HFFc6 (cell line): ENCODE measurements at places on chromosomes 2 and 18. TPM values are rescaled to one million over a fixed set of nuclear protein-coding genes. Genes with fewer than 3 reads are reported as not detected.

DNA sequence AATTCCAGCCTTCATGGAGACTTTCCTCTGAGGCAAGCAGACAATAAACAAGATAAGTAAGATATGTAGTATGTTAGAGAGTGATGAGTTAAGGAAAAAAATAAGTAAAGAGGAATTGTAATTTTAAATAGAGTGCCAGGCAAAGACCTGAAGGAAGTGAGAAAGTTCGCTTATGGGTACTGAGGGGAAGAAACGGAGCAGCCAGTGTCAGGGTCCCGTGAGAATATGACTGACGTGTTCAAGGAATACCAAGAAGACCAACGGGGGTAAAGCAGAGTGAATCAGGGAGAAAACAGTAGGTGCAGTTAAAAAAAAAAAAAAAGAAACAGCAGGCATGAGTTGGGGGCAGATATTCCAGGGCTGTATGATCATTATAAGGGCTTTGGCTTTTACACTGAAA lies 45.1 kb downstream of the ARHGEF33 start:
- no peak for DNase-seq

Gene SLC23A3
- 0.72 to 1.5 TPM (median 1.4 TPM) in 3 replicates for total RNA-seq

DNA sequence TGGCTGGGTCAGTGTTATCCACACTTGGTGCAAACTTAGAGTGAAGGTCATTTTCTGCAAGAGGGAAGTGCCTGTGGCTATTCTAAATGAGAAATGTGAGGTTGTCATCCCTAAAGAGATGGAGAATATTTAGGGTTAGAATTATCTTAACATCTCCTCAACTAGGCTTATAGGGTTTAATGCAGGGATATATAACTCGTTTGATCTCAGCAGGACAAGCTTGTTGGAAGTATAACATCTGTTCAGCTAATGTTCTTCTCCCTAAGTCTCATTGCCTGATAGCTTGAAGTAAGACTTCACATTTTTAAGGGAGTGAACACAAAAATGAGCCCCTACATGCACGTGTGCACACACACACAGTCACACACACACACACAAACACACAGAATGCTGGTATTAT lies 75.9 kb upstream of the NRXN1 start:
- DNase-seq, result no peak

Gene LAMA3
- 0.46 to 2.1 TPM (median 1.3 TPM) in 3 replicates for total RNA-seq

Gene LOXL3
- 72.0 and 76.2 TPM in 2 replicates for total RNA-seq

- no peak for DNase-seq
Measured at GRCh38 chr2:32095671-32096070, 32.3 kb downstream of the SPAST start.

Gene SCG2
- total RNA-seq, result 0.23 to 1.5 TPM (median 1.0 TPM) in 3 replicates

- DNase-seq, result no peak
Measured at GRCh38 chr18:24790347-24790746, 329.9 kb downstream of the HRH4 start.

DNA sequence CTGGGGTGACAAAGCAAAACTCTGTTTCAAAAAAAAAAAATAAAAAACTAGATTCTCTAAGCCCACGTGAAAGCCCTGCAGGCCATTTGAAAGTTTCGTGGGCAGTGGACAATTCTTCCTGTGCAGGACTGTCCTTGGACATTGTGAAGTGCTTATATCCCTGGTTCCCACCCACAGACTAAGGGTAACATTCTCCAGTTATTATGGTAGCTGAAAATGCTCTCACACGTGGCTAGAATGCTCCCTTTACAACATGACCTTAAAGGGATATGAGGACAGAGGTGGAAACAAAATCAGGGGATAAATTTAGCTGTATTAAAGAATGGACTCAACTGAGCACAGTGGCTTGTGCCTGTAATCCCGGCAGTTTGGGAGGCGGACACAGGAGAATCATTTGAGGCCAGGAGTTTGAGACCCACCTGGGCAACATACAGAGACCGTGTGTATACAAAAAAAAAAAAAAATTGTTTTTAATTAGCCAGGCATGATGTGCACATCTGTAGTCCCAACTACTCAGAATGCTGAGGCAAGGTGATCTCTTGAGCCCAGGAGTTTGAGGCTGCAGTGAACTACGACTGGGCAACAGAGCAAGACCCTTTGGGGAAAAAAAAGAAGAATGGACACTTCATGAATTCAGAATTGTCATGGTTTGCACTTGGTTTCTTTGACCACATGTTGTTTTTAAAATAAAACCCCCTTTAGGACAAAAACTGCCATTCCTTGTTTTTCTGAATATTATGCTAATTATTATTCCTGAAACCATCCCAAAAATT lies 167.9 kb downstream of the MGAT5 start:
- no peak for DNase-seq

- DNase-seq, result no peak
Measured at GRCh38 chr2:5609201-5609600, 83.0 kb upstream of the SOX11 start.

DNA sequence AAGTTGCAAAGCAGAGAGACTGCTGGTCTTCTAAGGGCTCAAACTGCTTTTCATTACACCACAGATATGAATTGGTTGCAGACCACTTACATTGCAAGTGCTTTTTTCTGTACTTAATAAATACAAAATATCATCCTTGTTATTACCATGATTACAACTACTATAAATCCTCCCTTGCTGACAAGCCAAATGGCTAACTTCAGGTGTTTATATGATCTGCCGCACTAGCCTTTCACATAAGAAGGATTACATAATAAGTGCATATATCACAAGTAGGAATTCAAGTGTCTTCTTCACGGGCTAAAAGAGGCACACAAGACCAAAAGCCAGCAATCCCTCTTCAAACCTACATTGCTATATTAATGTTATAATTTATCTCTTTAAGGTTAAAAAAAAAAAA lies 373.0 kb downstream of the ZEB2 start:
- no peak for DNase-seq

- no peak for DNase-seq
Measured at GRCh38 chr2:171524018-171524401, 1.7 kb downstream of the CYBRD1 start.

- DNase-seq, result no peak
Measured at GRCh38 chr18:11480692-11481091, 128.7 kb upstream of the SLC35G4 start.

DNA sequence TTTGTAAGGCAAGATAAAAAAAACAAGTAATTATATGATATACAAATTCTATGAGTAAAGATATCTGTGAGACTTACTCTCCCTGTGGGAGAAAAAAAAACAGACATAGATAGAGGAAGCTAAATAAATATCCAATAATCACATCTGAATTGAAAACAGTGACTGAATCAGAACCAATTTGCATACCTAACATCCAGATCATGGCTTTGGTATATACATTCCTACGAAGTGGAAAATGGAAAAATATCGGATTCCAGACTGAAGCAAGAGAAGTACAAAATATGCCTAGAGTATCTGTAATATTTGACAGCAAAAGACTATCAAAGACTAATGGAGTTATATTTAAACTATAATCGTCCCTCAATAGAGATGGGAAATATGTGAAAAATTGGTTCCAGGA lies 1108.1 kb upstream of the CHAC2 start:
- DNase-seq, result no peak

DNA sequence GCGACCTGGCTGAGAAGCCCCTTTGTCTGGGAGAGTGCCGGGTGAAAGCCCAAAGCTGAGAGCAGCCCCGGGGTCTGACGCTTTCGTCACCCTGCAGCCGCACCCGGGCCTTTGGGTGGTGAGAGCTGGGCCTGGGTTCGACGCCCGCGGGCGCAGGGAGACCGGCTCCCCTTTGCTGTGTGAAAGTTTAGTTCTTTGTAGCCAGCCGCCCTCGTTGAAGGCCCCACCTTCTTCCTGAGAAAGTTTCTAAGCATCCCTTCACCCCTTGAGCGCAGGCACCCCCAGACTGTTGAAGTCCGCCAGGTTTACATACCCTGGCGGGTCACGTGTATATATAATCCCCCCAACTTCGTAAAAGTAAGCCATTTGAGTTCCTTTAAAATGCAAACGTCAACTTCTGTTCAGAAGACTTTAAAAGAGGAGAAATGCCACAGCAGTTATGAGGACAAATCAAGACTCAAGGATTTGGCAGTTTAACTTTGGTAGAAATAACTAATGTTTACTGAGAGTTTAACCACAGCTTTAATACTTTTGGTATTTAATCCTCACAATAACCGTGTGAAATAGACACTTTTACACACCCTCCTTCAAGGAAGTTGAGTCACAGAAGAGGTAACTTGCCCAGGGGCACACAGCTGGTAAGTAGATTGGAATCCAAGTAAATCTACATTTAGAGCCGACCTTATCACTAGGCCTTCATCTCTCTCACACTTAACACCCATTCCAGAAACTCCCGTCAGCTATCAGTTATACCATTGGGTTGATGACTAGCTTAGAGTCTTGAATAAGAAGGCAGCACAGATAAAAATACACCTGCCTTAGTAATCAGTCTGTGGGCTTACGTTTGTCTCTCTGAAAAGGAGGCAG lies 1.1 kb upstream of the MBOAT2 start:
- DNase-seq, result peak; percentile 75

GRCh38 chr2:122328816-122329215 lies 573.4 kb downstream of the TSN start:
- DNase-seq, result no peak

Gene COL4A4
- 0.02 to 0.03 TPM in 2 of 3 replicates, not detected in the other for total RNA-seq

Gene C1GALT1C1L
- total RNA-seq, result not detected in 3 replicates

- no peak for DNase-seq
Measured at GRCh38 chr18:12328179-12328823, 20.3 kb downstream of the TUBB6 start.

- DNase-seq, result peak; percentile 38
Measured at GRCh38 chr2:219571311-219572236, at the start of gene OBSL1. Gene OBSL1, minus strand, starts transcription at chr2:219571539. Its CDS starts 307 bp downstream, at chr2:219571232.

Gene CHCHD5
- 32.5 to 35.7 TPM (median 33.0 TPM) in 3 replicates for total RNA-seq

DNA sequence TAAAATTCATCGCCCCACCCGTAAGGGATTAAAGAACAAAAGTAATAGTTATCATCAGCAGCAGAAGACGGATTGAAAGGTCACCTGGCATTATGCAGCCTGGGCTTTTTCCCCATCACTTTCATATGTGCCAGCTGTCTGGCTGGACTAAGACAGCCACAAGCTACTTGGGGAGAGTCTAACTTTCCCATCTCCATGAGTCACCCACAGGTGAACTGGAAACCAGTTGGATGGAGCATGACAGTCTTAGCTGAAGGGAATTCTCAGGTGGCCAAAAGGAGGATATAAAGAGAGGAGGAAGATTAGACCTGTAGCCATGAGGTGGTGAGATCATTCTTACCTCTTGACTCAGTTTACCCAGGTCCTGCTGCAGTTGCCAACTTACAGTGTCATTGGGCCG lies 7.0 kb upstream of the FAM178B start:
- DNase-seq, result no peak

DNA sequence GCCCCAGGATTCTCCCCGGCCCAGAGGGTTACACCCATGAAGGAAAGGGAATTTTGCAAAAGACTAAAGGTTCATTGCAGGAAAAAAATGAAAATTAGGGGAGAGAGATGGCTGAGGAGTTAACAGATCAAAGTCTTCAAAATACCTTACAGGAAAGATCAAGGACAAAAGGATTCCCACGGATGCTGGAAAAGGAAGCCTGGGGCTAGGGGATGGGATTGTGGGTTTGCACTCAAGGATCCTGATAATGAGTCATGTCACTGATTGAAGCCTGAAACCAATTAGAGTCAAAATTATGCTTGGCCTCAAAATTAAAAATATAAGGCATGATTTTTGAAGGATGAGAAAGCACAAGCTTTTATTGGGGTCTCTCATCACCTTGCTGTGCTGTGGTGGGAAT lies 32.6 kb upstream of the COPS8 start:
- DNase-seq, result no peak

- no peak for DNase-seq
Measured at GRCh38 chr2:234331566-234331965, 165.3 kb downstream of the ARL4C start.

Gene APOB
- total RNA-seq, result not detected in 3 replicates

- DNase-seq, result no peak
Measured at GRCh38 chr2:207226243-207226642, 60.5 kb upstream of the KLF7 start.

DNA sequence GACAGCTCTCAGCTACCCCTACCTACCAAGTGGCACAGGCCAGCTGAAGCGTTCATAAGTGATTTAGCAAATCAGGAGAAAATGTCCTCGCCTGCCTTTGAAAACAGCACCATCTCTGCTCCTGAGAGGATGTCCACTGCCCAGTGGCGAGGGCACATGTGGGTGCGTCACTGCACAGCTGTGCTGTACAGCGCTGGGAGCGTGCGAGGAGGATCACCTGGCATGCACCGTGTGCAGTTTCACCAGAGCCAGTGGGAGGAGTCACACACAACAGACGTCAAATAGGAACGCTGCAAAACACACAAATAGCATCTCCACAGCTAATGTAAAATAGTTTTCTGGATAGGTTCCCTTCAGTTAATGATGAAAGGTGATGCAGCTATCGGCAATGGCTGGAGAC lies 154.1 kb downstream of the HDAC4 start:
- DNase-seq, result no peak

GRCh38 chr18:58527952-58528287 lies 101.0 kb downstream of the ALPK2 start:
- DNase-seq, result no peak

Gene LDLRAD4
- not detected in 3 replicates for total RNA-seq

- DNase-seq, result no peak
Measured at GRCh38 chr2:16241166-16242160, 301.1 kb downstream of the MYCN start.

DNA sequence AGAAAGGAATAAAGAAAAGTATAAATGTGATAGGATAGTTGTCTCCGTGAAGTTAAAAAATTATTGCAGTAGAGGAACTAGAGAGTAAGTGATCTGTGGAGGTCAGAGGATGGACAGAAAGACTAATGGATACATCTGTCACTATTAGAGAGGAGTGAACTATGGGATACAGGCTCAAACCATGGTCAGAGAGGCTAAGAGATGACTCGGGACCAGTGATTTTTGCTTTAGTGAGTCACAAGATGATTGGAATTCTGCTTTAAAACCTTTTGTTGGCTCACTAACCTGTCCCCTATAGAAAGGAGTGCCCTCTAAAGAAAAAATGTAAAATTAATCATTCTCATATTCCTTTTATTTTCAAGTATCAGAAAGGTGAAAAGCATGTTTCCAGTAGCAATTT lies 30.3 kb downstream of the ALMS1 start:
- DNase-seq, result no peak
